ENCODE measurements at places on chromosomes 13 and 19.

- DNase-seq, result no peak
Observed at GRCh38 chr19:21158523-21159135, 16.8 kb downstream of the ZNF431 start.

DNA sequence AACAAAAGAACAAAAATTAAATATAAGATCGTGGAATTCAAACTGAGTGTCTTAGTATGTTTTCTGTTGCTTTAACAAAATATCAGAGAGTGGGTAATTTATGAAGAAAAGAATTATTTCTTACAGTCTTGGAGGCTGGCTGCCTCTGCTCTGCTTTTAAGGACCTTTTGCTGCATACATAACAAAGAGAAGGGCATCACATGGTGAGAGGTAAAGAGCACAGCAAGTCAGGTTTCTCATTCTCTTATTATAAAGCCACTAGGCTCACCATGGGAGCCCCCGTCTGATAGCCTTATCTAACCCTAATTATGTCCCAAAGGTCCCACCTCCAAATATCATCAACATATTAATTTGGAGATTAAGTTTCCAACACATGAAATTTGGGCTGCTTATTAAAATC is 231.3 kb downstream of the SLITRK6 start:
- no peak for DNase-seq

DNA sequence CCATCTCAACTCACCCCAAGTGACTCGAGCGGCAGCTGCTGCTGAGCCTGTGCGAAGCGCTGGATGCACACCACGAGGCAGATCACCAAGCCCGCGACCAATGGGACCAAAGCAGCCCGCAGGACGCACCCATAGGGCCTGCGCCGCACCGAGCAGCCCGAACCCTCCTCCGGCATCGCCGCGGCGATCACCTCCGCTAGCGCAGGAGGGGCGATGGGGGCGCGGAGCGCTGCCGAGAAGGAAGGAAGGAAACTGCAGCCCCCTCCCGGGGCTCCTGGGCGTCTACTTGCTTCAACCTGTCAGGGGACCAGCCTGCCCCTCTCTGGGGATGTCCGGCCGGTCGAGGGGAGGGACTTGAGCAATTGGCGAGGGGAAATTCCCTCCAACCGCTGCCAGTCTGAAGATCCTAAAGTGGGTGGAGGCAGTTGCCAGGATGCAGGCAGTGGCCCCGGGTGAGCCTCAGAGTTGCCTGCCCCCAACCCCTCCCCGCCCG is at the start of gene CD70:
Gene CD70 (minus strand): TSS at position 324 of the 493 bp plus-strand sequence. CDS start 148 bp downstream, at position 176.
- DNase-seq, result no peak

DNA sequence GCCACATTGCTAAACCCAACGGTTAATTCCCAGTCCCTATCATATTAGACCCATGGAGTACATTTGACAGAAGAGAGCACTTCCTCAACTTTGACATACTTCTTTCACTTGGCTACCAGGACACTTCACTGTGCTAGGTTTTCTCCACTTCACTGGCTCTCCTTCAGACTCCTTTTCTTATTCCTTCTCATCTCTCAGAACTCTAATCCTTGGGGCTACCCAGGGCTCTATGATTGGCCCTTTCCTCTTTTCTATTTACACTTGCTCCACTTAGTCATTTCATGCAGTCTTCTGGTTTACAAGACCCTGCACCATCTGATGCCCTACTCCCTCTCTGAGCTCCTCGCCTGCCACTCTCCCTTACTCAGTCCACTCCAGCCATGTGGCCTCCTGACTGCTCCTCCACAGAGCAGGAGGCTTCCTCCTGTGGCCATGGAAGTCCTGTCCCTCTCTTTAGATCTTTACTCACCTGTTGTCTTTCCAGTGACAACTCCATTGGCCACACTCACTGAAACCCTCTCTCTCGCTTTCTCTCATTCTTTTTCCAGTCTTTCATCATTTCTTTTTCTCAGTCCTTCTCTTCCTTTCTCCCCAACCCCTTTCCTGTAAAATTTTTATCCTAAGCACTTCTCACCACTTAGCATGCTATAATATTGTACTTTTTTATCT is 90.4 kb downstream of the TBC1D4 start:
- no peak for DNase-seq

DNA sequence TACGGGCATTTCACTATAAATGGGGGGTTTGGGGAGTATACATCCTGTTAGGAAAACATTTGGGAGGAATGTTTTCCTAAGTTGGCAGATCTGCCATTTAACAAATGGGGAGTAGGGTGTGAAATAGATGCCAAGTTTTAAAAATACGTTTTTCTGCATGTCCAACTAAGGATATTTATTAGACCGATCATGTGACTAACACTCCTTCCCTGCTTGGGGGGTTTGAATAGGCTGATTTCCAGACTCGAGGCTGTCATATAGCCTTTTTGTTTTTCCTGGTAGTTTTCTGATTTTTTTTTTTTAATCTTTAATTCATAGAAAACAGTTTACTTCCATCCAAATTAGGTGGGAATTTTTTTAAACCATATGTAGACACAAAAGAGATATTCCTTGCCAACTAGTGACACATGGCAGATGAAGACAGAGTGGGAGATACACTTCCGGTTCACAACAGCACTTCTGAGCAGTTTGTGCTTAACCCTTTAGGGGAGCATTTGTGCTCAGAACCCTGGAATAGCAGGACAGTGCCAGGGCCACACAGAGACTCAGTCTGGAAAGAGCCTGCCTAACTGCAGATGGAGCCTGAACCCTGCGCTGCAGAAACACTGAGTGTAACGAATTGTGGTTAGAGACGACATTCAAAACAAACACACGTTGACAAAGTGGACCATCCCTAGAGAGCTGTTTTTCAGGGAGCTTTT is 5.6 kb upstream of the GATAD2A start:
- no peak for DNase-seq

GRCh38 chr19:17718550-17718946 is 732 bp upstream of the MAP1S start:
- no peak for DNase-seq

- no peak for DNase-seq
Observed at GRCh38 chr13:76795701-76796695, 90.2 kb downstream of the KCTD12 start.

- no peak for DNase-seq
Observed at GRCh38 chr13:44374348-44374712, 706 bp downstream of the SERP2 start.

DNA sequence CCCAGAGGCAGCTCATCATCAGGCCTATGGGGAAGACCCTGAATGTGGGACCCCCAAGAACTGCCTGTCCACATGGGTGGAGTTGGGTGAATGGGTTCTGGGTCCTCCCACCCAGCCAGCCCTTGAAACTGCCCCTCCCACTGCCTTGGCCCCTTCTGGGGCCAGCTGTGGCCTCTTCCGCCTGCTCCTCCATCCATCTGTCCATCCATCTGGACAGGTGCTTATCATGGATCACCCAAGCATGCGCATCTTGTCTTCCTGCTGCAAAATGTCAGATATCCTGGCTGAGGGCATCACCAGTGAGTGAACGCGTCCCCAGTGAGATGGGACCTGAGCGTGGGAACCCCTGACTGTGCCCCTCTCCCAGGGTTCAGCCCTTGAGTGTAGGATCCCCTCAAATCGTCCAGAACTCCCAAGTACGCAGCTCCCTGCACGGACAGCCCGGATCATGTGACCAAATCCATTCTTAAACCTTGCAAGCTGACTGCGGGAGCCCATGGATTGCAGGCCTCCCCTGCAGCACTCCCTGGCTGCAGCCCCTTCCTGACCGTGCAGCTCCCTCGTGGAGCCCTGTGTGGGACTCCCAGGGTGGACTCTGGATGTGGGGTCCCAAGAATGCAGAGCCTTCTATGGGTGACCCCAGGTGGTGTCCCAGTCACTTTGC is 2.0 kb downstream of the STXBP2 start:
- DNase-seq, result no peak

GRCh38 chr19:56079609-56080008 is 41.5 kb downstream of the ZNF787 start:
- no peak for DNase-seq

GRCh38 chr19:19642506-19643157 is 825 bp downstream of the GMIP start:
- no peak for DNase-seq

- no peak for DNase-seq
Observed at GRCh38 chr13:110813646-110814624, 100.4 kb downstream of the ING1 start.

- no peak for DNase-seq
Observed at GRCh38 chr13:22126433-22127021, 455.7 kb downstream of the FGF9 start.

- no peak for DNase-seq
Observed at GRCh38 chr13:85808811-85809210, 9.6 kb upstream of the SLITRK6 start.

DNA sequence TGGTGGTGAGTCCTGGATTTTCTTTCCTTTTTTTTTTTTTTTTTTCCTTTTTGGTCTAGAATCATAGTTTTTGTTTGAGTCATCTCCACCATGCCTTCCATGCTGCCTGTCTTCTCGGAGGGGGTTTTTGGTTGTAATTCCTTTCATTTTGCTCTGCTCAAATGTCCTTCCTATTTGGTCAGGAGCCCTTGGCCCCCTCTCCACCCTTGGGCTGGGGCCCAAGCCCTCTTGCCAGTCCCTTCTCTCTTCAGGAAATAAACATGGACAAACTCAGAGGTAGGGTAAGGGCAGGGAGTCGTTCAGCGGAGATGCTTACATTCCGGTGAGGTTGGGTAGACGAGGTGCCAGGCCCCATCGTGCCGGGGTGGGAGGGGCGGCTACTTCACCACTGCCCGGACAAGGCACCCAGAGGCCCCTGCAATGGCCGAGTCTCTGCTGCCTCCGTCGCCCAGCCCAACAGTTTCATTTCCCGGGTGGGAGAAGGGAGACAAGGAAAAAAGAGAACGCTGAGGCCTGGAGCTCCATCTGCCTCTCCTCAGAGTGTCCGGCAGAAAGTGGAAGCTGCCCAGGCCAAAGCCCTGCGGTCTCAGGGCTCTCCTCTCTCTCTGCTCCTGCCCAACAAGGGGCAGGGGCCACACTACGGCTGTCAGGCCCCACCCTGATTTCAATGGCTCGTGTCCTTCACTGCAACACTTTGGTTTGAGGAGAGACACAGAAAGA is 12.7 kb downstream of the ZNF574 start:
- no peak for DNase-seq

DNA sequence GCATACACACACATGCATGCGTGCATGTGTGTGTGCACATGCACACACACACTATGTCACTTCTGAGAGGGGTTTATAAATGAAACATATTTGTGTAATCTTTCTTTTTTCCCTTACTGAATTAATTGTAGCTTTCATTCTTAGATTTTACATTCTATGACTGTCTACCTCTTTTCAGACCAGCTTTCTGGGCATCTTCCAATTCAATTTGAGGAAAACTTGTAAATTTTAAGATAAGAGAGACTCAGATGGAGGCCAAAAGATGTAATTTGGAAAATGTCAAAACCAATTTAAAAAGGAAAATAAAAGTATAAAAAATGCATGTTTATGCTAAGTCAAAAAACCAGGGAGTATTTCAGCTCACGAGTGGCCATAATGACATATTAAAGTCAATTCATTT is 594.5 kb downstream of the OLFM4 start:
- DNase-seq, result no peak

DNA sequence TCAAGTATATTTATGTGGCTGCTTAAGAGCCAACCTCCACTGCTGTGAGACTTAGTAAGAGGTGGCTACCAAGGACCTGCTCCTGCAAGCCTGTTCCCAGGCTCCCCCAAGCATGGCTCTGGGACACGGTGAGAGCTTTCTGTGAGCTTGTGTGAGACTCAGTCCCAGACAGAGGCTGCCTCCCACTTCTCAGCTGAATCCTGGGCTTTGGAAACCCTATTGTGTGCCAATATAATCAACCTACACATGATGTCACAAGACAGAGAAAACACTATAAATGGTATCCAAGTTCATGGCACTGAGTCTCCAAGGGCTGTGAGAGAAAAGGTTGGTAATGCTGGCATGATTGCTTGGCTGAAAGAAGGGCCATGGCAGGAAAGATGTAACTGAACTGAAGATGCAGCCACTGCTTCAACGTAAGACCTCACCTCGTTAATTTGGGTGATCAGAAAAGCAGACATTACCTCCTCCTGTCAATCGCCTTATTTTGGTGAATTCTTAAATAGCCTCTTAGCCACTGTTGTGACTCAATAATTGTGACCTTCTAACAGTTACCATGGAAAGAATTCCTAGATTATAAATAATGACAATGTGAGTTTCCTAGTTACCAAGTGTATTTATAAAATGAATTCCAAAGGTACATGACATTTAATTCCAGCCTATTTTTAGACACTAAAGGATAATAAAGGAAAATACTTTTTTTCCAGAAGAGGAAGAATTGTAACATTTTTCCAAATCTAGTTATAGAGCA is 332.0 kb downstream of the IRS2 start:
- no peak for DNase-seq

DNA sequence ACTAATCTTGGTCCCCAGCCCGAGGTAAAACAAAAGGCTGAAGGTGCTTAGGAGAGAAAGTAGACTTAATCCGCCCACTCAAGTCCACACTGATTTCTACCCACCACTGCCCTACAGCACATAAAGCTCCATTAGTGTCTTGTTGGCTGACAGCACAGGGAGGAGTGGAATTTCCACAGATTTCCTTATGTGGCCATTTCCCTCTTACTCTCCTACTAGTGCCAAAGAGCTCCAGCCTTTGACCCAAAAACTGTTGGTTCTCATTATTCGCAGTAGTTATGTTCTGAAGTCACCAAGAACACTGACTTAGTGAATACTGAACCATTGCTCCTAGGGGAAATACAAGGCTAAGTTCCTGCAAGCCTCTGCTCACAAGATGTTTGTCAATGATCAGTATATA is 61.2 kb downstream of the RAB20 start:
- DNase-seq, result no peak

DNA sequence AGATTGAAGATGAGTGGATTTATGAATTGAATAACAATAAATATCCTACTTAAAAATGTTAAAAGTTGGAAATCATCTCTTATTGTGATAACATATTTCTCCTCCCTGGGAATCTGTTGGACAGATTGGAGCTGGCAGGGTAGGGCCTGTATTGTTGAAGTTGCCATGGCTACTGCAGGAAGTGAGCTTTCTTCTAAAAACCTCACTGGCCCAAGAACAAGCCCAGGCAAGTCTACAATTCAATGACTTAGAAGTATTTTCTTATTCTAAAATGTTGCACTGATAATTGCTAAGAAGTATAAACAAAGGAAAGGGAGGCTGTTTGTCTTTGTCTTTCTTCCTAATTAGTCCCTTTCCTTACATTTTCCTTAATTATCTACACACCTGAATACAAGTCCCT is 112.1 kb downstream of the DLEU7 start:
- no peak for DNase-seq

GRCh38 chr13:107138486-107138885 is 570.5 kb upstream of the ARGLU1 start:
- no peak for DNase-seq

GRCh38 chr19:46413262-46414031 is at the start of gene CCDC8:
TSS of gene CCDC8 (minus strand) at chr19:46413564. CDS start at chr19:46412810, 754 bp downstream.
- DNase-seq, result no peak

- DNase-seq, result no peak
Observed at GRCh38 chr13:99159331-99160061, 41.2 kb upstream of the UBAC2 start.

GRCh38 chr13:49353908-49354307 is 90.0 kb downstream of the CAB39L start:
- DNase-seq, result no peak
